ENCODE measurements at places on chromosomes 13 and 19.

- DNase-seq: peak; percentile 23
Observed at GRCh38 chr13:32314271-32315237, 609 bp downstream of the ZAR1L start.

GRCh38 chr19:35162471-35163326 is 8.2 kb downstream of the FXYD5 start:
- DNase-seq: no peak

DNA sequence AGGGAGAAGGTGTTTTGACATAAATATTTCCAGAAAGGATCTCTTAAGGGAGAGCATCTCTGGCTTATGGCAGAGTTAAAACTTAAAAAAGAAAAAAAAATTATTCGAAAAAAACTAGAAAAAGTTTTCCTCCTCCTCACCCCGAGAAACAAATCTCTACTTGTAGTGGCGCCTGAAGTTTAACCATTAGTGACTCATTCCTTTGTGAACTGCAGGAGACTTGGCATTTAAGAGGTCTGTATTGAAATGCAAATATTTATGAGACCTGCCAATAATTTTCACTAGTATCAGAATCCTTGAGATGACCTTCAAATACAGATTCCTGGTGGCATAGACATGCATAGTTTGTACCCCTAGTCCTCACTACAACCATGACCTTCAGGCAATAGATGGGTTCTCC is 64.9 kb upstream of the MED4 start:
- DNase-seq: no peak

GRCh38 chr13:59345311-59345710 is 818.4 kb downstream of the DIAPH3 start:
- DNase-seq: no peak

DNA sequence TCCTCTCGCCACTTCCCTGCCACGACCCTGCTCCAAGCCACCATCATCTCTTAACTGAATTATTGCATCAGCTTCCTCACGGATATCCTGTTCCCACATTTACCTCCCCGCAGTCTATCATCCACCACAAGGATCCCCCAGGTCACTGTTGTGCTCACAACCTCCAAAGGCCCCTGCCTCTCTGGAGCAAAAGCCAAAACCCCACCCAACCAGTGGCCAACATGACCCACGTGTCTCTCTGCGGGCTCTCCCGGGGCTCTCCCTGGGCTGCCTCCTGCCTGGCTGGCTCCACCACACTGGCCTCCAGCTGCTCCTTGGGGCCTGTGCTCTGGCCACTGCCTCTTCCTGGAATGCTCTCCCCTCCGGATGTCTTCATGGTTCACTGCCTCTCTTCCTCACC is 809.3 kb downstream of the UQCRFS1 start:
- no peak for DNase-seq

GRCh38 chr13:26983543-26984320 is 187.9 kb downstream of the USP12 start:
- no peak for DNase-seq

DNA sequence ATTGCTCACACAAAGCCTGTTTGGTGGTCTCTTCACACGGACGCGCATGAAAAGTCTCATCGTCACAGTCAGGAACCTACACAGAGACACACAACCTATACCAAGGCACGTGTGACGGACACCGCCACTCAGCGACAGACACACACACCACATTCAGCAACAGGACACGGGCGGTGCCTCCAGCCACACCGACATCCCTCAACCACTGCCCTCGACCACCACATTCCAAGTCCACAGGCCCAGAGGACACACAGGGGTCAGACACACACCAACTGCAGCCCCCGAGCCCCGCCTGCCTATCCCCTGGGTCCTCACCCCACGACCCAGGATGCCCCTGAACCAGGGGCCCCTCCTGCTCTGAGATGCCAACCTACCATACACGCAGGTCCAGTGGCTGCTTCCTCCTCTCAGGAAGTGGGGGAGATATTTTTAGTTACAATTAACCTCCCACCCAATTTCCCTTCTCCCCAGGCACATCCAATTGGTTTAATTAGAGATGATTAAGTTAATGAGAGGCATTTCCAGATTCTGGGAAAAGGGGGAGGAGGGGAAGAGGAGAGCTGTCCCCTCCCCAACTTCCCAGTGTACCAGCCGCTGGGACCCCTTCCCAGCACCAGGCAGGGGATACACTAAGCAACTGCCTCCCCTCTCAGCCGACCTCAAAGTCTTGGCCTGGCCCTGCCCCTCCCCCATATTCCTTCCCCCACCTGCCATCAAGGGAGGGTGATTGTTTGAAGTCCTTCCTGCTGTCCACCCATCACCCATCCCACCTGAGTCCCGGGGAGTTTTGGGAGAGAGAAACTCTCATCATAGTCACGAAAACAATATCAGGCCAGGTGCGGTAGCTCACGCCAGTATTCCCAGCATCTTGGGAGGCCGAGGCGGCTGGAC is 20.4 kb downstream of the MEIS3 start:
- no peak for DNase-seq

- no peak for DNase-seq
Observed at GRCh38 chr19:32651729-32652140, 23.2 kb downstream of the ANKRD27 start.

DNA sequence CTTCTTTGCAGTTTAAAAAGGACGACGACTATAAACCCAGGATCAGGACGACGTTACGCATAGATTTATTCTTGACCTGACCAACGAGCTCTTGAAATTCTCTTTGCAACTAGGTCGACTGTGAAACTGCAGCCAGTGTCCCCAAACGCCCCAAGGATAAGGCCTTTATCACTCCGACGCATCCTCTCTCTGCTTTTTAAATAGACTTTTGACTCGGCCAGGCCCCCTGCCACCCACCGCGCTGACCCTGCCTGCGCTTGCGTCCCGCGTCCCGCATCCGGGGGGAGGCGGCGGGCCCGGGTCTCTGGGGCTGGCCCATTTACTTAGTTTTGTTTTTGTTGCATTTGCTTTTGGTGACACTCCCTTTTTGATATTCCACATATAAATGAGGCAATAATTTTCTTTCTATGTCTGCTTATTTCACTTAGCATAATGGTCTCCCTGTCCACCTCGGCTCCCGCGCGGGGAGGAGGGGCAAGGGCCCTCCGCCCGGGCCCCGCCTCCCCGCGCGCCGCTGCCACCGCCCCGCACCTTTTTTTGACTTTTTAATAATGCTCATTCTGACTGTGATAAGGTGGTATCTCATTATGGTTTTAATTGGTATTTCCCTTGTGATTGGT is 17.4 kb downstream of the RB1 start:
- no peak for DNase-seq

DNA sequence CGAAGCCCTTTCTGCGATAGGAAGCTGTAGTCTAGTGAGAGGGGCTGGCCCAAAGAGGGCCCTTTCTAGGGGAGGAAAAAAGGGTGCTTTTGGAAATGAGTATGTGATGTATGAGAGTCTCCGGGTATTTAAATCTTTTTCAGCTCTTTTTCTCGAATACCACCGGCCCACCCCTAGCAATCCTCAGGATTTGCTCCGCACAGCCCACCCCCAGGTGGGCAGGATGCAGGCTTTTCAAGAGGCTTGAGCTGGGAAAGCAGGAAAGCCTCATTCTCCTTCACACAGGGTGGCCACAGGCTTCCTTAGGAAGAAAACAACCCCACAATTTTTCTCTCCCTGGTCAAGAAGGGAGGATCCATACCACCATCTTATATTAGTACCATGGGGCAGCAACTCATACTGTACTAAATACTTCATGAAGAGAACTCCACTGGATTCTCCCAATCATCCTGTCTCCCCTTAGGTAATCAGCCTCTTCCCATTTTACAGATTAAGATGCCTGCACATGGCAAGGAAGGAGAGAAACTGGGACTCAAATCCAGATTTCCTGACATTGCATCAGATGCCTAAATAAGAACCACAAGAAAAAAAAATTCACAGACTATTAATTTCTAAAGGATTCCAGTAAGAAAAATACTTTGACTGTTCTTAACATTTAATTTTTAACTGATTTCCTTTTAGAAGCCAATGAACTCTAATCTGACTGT is 84.4 kb downstream of the STK24 start:
- DNase-seq: no peak

GRCh38 chr19:8666814-8667405 is 31.7 kb downstream of the ACTL9 start:
- DNase-seq: no peak

DNA sequence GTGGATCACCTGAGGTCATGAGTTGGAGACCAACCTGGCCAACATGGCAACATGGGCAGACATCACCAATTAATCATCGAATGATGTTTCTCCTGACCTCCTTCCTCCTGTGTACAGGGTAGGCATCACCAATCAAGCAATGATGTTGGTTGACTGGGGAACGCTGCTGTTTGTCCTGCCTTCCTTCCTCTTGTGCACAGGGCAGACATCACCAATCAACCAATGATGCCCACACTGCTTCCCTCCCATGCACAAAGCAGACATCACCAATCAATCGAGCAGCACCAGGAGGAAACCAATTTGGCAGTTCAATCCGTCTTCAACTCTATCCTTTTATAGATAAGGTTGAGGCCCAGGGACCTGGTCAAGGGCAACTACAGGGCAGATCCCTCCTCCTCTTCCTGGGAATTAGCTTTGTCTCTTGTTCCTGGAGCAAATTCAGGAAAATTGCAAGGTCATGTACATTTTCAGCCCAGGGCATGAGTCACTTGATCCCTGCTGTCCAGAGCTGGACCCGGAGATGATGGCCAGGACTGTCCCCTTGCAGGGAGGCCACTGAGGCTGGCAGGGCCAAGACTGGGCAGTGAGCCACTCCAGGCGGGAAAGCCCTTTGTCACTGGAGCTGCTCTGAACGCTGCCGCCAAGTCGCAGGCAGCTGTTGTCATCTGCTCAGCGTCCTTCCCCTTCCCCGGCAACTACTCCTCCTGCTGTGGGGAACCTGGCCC is 5.3 kb upstream of the CSNK1G2 start:
- DNase-seq: peak; percentile 30

DNA sequence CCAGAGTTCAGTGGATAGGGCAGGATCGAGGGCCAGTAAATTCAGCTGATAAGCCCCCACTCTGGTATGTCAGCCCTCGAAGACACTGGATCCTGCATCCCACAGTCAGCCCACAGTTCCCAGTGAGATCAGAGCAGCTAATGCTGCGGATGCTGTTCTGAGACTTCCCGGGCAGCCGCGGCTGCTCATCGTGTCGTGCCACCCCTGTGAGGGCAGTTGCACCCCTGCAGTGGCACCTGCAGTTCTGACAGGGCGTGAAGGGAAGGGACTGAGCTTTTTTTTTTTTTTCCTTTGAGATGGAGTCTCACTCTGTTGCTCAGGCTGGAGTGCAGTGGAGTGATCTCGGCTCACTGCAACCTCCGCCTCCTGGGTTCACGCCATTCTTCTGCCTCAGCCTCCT is 7.5 kb upstream of the EPN1 start:
- no peak for DNase-seq

GRCh38 chr19:40923934-40924391 is 41.9 kb upstream of the CYP2A7 start:
- DNase-seq: no peak

GRCh38 chr13:98765996-98766519 is 13.6 kb upstream of the SLC15A1 start:
- DNase-seq: no peak

DNA sequence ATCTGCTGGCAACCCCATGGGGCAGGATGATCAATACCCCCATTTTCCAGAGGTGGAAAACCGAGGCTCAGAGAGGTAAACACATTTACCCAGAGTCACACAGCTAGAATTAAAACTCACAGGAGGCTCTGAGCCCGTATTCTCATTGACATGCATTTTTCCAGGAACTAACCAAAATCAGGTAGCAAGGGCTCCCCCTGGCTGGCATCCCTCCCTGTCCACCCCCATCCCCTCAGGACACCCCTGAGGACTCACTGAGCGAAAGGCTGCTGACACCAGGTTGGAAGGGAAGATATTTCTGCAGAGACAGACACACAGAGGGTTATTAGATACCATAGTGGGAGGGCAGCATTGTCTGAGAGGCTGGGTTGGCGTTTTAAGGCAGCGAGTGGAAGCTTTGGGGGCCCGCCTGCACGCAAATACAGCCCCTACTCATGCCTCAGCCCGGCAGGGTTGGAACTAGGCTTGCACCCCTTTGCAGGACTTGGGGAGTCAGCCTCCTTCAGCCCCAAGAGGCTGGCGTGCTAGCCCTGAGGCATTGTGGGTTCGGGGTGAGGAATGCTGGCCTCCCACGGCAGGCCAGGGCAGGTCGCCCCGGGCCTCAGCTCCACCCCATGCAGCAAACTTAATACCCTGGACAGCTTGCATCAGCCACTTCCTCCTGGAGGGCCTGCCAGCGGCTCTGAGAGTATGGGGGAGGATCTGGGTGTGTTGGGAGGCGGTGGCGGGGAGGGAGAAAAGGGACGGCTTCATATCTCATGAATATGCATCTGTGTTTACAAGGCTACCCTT is 3.9 kb downstream of the SLC1A5 start:
- DNase-seq: peak; percentile 57

- no peak for DNase-seq
Observed at GRCh38 chr19:1610579-1610978, 5.3 kb upstream of the UQCR11 start.

- no peak for DNase-seq
Observed at GRCh38 chr13:75761369-75761768, 125.2 kb downstream of the LMO7 start.

GRCh38 chr19:12997967-12998940 is 3.0 kb downstream of the NFIX start:
- no peak for DNase-seq

- no peak for DNase-seq
Observed at GRCh38 chr19:7870571-7871436, 3.4 kb downstream of the PRR36 start.

DNA sequence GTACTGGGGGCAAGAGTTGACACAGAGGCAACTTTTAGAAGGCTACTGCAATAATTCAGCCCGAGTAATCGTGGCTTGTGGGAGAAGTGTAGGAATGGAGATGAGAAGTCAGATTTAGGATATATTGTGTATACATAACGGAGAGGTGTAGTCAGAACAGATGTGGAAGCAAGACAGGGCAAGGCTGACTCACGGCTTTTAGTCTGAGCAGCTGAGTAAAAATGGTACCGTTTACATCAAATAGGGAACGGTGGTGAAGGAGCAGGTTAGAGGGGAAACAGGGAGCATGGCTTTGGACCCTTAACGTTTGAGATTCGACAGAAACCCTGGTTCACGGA is 796 bp upstream of the LSM14A start:
- peak; percentile 27 for DNase-seq

DNA sequence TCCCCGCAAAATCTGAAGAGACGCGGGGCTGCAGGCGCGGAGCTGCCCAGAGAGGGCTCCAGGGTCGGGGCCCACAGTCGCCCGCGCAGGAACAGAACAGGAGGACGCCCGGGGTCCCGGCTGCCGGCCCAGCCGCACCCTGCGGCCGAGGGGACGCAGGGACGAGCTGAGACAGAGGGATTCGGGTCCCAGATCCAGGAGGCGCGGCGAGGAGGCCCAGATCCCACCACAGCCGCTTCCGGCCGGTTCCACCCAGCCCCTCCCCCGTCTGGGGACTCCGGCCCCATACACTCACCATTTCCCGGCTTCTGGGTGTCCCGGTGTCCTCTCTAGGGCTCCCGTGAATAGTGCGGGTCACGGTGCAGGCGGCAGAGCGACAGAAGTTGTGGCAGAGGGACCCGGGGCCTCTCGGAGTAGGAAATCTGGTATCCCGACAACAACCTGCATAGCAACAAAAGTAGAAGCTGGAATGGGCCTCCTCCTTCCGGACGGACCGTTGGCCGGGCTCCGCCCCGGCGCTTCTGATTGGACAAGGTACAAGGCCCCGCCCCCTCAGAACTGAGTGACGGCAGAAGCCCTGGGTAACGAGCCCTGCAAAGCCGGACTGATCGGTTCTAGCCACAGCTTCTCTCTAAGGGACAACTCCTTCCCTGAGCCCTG is at the start of gene ZNF20:
Gene ZNF20, minus strand, starts transcription at position 466 of the 660 bp plus-strand sequence. Its CDS starts 168 bp downstream, at position 298.
- DNase-seq: peak; percentile 94
